AG08396 (cell line): ENCODE measurements at places on chromosomes 3 and 15.

GRCh38 chr15:77866596-77867125 is 210.8 kb downstream of the TBC1D2B start:
- DNase-seq, result no peak

DNA sequence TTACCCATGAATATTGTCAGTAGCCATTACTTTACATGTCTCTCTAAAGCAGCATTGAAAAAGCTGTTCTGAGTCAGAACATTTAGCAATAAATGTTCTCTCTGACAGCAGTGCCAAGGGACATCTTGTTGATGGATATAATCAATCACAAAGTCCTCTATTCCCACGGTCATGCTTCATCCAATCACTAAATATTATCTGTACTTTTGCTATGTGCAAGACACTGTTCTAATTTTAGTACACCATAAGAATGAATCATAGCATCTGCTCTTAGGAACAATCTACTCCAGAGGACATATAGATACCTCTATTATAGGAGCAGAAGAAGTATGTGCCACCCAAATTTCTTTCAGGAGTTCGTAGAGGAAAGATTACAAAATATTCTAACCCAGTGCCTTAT is 142.5 kb upstream of the MBNL1 start:
- no peak for DNase-seq

DNA sequence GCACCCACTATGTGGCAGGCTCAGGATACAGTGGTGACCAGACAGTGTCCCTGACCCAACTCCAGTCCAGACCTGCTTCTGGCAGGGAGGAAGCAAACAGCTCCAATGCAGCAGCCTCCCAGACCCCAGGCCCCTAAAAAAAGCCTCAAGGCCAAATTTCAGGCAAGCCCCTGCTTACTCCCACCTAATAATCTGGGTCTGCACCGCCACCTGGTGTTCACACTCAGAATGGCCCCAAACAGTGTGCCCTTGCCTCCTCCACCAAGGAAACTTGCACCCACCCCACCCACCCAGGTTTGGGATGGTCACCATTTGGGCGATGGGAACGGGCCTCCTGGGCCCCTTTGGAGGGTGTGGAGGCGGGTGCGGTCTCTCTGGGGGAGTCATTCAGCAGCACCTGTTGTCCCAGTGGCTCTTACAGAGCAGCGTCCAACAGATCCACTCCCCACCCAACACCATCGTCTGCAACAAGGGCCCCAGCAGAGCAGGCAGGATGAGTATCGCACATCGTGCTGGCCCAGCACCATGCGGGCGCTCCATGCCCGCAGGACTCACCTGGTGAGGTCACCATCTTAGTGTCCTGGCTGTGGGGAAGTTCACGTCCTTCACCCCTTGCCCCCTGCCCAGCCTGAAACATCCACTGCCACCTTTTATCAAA is 17.3 kb downstream of the C3orf18 start:
- DNase-seq, result peak; percentile 61

- DNase-seq, result no peak
These were observed 75.6 kb downstream of the BFSP2 start for GRCh38 chr3:133475245-133476010.

DNA sequence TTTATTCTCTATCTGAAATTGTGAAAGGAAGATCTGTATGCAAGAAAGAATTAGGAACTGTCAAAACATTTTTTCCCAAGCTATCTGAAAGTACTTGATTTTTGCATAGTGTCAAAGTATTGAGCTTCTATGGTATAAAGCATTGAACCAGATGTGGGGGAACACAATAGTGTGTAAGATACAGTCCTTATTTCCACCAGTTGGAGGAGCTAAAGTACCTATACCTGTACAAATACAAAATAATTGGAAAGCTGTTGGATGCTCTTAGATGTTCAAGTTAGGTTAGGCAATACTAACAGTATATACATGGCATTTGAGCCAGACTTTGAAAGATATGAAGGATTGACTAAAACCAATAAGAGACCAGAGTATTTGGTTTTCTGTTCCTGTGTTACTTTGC is 148.4 kb downstream of the B3GALNT1 start:
- no peak for DNase-seq

GRCh38 chr3:72907131-72907711 is 19.4 kb downstream of the GXYLT2 start:
- peak; percentile 56 for DNase-seq
